HuH-7 (cell line): ENCODE measurements at places on chromosomes 5 and 9.

DNA sequence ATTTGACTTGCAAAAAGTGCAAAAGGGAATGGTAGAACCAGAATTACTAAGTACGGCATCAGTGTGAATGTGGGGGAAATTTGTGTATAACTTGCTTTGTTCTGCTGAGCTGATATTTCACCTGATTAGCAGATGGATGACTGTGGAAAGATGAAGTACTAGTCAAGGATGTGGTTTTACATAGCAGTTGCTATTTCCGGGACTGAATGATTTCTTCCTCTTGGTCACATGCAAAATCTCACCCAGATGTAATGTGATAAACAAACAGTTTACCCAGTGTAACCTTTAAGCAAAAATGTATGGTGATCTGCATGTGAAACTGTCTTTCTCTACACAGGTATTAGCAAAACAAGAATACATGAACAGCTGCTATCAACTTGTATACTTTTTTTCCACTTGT, 46.1 kb downstream of the DCP2 start:
- DNase-seq, result no peak

GRCh38 chr5:143405063-143405848, 1.8 kb upstream of the NR3C1 start:
- no peak for DNase-seq

GRCh38 chr9:134178394-134178767, 14.0 kb upstream of the RNU6ATAC start:
- DNase-seq, result no peak

GRCh38 chr5:134917070-134917815, 12.3 kb downstream of the PCBD2 start:
- peak; percentile 34 for DNase-seq

- peak; percentile 52 for DNase-seq
Observed at GRCh38 chr5:133906303-133906702, 62.1 kb downstream of the C5orf15 start.

GRCh38 chr5:60636001-60636400, 64.0 kb downstream of the DEPDC1B start:
- DNase-seq, result no peak

GRCh38 chr5:97167435-97167834, 15.6 kb downstream of the RIOK2 start:
- no peak for DNase-seq

GRCh38 chr5:67549296-67549618, 352.7 kb upstream of the CD180 start:
- DNase-seq, result no peak

- DNase-seq, result no peak
Observed at GRCh38 chr5:35947085-35947484, 8.7 kb upstream of the CAPSL start.

GRCh38 chr9:90078988-90079421, 474.2 kb downstream of the GADD45G start:
- DNase-seq, result no peak

DNA sequence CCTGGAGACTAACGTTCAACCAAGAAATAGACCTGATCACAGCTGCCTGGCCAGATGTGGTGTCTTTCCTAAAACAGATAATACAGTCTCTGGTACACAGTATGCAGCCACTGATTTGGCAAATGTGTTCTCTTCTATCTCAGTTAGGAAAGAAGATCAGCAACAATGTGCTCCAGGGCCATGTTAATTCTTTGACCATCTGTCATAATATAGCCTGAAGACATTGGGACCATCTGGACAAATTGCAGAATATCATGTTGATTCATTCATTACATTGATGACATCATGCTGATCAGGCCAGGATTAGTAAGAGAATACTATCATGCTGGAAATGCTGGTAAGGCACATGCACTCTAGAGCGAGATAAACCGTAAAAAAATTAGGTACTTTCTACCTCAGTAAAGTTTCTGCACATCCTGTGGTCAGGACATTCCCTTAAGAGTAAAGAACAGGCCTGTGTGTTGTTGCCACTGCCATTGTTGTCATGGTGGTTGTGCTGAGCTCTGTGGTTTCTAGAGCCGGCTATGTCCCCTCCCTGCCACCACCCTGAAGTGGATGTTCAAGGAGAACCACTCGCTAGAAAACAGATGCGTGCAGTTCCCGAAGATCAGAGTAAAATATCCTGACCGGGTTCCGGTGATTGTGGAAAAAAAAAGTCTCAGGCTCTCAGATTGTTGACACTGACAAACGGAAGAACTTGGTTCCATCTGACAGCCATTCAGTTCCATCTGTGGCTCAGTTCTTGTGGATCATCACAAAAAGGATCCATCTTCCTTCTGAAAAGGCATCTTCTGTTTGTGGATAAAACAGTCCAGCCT, 6.4 kb upstream of the JMY start:
- DNase-seq, result no peak

- DNase-seq, result no peak
Observed at GRCh38 chr9:110047232-110047954, 160.6 kb downstream of the C9orf152 start.

- DNase-seq, result peak; percentile 86
Observed at GRCh38 chr5:62305715-62306322, at the start of gene KIF2A. KIF2A (plus strand) TSS chr5:62306206; CDS start chr5:62306473, 267 bp downstream.

- no peak for DNase-seq
Observed at GRCh38 chr5:172919525-172920446, 39.4 kb upstream of the RPL26L1 start.

GRCh38 chr9:26243029-26243697, 564.9 kb upstream of the TUSC1 start:
- no peak for DNase-seq

DNA sequence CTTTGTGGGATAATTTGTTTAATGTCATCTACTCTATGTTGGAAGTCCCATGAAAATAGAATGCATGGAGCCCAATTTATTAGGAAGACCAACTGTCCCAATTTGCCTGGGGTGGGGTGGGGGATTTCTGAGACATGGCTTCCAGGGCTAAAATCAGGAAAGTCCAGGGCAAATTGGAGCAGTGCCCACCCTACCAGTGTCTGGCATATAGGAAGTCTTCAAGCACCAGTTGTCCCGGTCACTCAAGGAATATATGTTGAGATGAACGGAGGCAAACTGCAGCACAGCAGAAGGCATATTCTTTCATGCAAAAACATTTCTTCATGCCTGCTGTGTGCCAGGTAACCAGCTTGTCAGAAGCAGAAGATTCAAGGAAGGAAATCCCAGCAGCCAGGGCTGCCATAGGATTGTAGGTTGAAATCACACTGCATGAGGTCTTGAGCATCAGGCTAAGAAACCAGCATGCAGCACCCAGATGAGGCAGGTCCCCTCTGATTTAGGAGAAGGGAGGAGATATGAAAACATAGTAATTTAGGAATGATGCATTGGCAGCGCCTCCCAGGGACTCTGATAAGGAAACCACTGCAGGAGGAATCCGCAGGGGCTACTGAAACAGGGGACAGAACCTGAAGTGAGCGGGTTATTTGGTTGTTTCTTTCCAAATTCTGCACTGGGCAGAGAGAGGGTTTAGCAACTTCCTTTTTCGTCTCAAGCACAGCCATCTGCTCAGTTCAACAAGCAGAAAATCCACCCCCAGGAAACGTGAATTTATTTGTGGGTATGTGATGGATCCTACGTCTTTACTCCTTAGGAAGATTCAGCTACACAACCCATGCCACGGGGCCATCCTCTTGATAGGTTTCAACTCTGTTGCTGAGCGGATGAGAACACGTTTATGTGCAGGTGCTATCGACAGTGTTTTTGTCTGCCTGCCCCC, 112.6 kb upstream of the CPEB4 start:
- DNase-seq, result no peak

DNA sequence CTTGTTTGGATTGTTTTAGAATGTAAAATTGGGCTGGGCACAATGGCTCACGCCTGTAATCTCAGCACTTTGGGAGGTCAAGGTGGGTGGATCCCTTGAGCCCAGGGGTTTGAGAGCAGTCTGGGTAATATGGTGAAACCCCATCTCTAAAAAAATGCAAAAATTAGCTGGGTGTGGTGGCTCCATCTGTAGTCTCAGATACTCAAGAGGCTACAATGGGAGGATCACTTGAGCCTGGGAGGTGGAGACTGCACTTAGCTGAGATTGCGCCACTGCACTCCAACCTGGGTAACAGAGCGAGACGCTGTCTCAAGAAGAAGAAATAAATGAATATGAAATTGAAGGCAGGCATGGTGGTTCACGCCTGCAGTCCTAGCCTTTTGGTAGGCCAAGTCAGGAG, 21.3 kb downstream of the MAML1 start:
- no peak for DNase-seq

DNA sequence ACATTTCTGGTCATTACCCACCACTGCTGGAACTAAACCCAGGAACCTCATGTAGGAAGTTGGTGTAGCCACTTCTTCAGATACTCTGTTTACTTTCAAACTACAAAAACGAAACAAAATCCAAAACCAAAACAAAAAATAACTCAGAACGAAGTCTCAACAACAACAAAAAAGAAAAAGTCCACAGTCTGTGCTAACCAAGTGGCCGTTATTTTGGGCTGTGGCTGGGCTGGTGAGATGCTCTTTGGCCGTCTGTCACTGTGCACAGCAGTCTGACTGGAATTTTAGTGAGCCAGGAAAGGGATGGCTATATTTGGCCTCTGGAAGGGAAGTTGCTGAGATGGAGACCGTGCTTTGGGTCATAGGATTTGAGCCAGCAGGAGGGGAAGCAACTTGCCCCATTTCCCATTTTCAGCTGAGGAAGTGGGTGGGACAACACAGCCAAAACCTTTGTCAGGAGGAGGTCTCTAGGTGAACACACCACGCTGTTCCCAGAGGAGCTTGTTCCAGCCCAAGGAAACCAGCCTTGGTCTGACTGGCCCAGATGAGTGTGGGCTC, 334.1 kb downstream of the ZSWIM6 start:
- no peak for DNase-seq

- no peak for DNase-seq
Observed at GRCh38 chr9:15249981-15250380, 57.0 kb downstream of the TTC39B start.

- peak; percentile 34 for DNase-seq
Observed at GRCh38 chr5:34731435-34732232, 75.5 kb downstream of the RAI14 start.

DNA sequence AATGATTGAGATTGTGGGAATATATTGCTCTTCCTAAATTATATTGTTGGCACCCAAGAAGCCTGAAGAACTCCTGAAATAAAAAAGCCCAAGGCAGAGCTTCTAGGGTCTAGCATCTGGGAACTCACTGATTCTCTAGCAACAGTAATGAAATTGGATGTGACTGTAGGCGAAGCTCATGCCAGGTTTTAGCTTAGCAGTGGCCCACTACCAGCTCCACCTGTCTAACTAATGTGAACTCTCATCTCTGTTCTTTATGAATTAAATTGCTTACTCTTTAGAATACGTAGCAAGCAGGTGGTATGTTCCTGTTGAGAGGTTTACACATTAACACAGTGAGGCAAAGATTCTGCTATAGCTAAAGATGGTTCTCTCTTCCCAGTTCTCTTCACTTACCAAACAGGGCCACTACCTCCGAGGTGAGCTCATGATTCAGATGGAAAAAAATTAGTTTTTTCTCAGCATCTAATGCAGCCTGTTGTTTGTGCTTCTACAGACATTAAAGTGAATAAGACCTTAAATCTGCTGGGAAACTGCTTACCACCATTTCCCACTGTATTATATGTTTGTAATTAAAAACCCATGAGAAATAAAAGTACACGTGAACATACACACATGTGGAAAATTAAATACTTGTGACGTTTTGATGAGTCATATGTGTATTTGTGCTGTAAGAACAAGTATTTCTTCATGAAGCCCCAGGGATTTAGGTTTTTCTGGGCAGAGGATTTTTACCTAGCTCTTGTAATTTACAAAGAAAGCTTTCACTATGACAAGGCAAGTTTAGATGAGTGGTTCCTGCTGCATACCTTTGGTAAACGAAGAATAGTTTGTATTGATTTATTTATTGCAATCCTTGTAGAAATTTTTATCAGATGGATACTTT, 360.1 kb downstream of the KDM4C start:
- no peak for DNase-seq

GRCh38 chr9:127935765-127936221, 1.9 kb downstream of the DPM2 start:
- DNase-seq, result no peak

GRCh38 chr5:136166909-136167308, 26.1 kb downstream of the SMIM32 start:
- DNase-seq, result no peak

GRCh38 chr5:50967563-50968355, 301.3 kb downstream of the PARP8 start:
- no peak for DNase-seq

DNA sequence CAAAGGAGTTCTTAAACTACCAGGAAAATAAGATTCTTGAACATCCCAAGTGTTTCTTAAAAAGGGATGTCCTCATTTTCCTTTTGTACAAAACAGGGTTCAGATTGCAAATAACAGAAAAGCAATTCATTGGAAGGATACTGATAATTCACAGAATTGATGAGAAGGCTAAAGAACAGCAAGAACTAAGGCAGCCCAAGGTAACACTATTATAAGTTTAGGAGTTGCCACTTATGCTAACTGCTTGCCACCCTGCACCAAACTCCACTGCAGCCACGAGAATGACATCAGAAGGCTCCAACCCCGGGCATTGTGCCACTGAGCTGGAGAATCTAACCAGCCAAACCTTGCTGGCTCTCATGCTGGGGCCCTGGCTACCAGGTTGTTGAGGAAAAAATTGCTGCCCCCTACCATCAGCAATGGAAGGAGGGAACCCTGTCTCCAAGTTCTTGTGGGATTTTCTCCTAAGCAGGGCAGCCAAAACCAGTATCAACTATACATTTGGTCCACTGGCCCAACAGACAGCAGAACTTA, 123.4 kb downstream of the ARL15 start:
- DNase-seq, result no peak

DNA sequence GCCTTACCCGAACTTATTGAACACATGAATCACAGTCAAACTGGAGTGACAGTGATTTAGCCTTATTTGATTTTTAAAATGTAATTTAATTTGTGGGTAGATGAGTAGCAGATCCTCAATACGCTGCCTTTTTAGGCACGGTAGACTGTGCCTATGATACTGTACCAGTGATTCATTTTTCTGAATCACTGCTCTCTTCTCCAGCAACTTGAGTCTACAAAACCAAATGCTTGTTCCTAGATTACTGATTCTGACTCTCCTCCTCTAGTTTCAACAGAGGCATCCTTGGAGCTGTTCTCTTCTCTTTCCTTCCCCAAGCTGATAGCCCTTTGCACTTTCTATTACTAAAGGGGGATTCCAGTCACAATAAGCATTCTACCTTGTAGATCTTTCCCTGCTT, 94.3 kb upstream of the IL7R start:
- DNase-seq, result no peak

DNA sequence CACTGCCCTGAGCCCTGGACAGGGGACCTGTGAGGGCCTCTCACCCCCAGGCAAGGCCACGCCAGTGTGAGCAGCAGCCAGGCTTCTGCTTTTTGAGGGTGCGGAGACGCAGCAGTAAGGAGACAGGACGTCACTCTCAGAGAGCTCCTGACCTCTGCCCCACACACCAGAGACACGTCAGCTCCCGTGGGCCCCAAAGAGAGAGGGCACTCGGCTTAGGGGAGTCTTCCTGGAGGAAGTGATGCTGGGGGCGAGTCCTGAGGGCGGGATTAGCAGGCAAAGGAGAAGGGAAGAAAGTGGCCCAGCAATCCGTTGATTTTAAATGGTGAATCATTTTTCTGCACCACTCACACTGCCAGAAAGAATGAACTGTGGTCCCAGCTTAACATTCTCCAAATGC, 24.0 kb upstream of the SLC9A3 start:
- DNase-seq, result no peak

GRCh38 chr5:39696672-39697398, 272.1 kb upstream of the DAB2 start:
- DNase-seq, result no peak
